Cortex of kidney (tissue), 1 donor: ENCODE measurements at places on chromosomes 1 and 21.

GRCh38 chr21:36565540-36565939, 85.6 kb upstream of the CLDN14 start:
- no peak for DNase-seq

DNA sequence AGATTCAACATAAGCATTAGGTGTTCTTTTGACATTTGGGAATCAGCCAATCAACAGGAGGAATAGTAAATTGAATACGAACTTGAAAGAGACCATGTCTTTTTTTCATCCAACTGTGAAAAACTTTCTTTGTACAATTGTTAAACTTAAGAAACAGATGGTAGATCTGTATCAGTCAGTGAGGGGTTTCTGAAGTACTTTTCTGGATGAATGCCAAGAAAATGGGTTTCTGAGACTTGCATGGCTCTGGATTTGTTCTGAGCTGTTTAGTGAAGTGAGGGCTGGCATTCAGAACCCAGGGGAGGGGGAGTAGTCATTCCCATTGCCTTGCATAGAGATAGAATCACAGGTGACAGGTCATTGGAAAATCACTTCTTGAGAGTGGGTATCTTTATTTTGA, 37.4 kb downstream of the PTPRC start:
- DNase-seq = no peak

DNA sequence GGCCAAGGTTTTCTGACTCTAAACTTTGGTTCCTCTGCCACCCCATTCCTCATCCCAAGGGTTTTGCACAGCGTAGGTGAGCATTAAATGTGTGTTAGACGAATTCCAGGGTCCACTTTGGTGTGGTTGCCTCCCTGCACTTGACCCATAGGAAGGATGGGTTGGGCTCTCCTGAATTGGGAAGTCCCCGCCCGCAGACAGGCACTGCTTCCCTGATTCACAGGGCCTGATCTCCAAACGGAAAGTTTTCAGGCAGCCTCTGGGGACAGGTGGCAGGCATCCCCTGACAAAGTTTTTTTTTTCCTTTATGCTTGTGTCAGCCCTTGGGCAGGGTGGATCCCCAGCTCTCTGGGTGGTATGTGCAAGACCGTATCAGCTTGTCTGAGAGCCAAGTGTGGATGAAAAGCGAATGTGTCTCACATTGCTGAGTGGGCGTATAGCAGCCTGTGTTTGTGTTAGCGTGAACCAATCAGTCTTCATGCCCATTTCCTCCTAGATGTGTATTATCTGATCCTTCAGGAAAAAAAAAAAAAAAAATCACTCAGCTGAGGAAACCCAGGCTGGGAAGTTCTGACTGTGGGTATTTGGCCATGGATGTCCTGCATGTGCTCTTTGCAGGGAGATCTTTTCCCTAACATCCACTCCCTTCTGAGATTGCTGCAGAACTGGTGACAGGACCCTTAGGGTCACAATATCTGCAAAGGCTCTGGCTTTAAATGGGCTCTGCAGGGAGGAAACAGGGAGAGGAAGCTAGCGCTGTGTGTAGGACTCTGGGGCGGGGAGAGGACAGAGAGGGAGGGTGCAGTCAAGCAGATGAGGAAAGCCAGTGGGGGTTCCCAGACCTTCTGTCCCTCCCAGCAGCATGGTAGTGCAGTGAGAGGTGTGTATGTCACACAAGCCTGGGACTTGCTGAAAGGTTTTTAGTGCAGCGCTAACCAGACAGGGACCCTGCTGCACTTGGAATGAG, 42.2 kb upstream of the TRABD2B start:
- DNase-seq = no peak

DNA sequence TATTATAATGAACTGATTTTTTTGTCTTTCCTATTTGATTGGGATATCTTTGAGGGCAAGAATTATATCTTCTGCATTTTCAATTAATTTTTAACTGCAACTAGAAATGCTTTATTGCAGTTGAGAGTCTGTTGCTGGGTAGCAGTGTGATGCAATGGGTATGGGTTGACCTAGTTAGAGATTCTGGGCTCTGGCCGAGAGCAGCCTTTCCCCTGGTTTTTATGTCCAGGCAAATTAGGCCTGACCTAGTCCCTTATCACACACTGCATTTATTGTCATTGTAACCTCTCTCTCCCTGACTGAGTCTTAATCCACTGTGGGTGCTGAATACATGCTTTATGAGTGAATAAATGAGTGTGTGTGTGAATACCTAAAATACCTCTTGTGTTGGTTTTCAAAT, 206.4 kb upstream of the PTGFR start:
- DNase-seq = no peak

DNA sequence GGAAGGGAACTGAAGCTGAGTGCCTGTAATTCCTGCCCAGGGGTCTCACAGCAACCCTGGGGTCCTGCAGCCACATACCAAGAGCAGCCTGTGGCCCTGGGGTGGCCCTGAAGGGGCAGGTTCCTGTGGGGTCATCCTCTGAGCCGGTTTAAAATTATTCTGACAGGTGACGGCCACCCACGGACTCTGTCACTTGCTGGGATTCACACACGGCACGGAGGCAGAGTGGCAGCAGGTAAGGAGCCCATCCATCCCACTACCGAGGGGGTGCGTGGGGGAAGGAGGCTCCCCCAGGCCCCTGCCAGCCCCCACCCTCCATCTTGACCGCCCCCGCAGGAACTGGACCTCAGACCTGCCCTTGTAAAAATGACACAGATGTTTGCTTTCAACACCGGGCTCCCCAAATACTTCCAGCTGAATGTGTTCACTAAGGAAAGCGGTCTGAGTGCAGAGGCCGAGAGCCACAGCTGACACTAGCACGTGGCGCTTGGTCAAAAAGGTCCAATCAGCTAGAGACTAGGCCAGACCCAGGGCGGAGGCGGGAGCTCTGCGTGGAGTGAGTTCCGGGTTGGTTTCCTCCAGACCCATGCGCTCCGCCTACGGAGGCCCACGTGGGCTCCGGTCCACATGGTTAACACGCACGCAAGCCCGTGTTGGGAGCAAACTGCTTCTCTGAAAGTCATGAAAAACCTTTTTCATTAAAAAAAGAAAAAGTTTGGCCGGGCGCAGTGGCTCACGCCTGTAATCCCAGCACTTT, 10.0 kb downstream of the YBEY start:
- no peak for DNase-seq

GRCh38 chr1:157497284-157497683, 55.0 kb downstream of the FCRL5 start:
- DNase-seq = no peak

- DNase-seq = no peak
These were observed 6.5 kb upstream of the MAB21L3 start for GRCh38 chr1:116104667-116105066.

DNA sequence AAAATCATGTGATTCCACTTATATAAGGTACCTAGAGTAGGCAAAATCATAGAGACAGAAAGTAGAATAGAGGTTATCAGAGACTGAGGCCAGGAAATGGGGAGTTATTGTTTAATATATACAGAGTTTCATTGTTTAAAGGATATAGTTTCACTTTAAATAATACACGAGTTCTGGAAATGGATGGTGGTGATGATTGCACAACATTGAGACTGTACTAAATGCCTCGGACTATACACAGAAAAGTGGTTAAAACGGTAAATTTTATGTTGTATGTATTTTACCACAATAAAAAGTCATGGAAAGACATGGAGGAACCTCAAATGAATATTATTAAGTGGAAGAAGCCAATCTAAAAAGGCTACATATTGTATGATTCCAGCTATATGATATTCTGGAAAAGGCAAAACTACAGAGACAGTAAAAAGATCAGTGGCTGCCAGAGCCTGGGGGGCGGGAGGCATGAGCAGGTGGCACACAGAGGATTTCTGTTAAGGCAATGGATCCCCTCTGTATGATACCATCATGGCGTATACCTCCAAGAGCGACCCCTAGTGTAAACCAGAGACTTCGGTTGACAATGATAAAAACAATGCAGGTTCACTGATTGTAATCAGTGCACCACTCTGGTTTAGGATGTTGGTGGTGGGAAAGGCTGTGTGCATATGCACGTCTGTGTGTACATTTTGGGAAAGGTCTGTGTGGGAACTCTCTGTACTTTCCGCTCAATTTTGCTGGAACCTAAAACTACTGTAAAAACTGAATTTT, 7.5 kb downstream of the C1orf198 start:
- DNase-seq = no peak

GRCh38 chr1:233019083-233019482, 68.7 kb downstream of the NTPCR start:
- no peak for DNase-seq

- DNase-seq = no peak
These were observed 37.1 kb upstream of the SOD1 start for GRCh38 chr21:31622397-31622796.

- DNase-seq = no peak
These were observed 101.3 kb downstream of the IER5 start for GRCh38 chr1:181189691-181190363.

GRCh38 chr1:163877016-163877415, 555.3 kb downstream of the NUF2 start:
- no peak for DNase-seq

DNA sequence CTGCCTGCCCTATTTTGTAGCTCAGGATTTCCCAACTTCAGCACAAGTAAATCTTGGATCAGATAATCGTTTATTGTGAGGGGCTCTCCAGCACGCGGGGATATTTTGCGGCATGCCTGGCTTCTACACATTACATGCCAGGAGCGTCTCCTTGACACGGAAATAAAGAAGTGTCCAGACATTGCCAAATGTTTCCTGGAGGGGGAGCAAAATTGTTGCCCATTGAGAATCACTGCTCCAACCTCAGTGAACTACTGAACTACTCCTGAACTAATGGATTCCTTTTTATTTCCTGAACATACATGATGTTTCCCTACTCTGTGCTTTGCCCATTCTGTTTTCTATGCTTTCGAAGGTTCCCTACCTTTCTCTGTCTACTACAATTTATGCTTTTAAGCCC, 1359.1 kb upstream of the ADGRL2 start:
- no peak for DNase-seq

DNA sequence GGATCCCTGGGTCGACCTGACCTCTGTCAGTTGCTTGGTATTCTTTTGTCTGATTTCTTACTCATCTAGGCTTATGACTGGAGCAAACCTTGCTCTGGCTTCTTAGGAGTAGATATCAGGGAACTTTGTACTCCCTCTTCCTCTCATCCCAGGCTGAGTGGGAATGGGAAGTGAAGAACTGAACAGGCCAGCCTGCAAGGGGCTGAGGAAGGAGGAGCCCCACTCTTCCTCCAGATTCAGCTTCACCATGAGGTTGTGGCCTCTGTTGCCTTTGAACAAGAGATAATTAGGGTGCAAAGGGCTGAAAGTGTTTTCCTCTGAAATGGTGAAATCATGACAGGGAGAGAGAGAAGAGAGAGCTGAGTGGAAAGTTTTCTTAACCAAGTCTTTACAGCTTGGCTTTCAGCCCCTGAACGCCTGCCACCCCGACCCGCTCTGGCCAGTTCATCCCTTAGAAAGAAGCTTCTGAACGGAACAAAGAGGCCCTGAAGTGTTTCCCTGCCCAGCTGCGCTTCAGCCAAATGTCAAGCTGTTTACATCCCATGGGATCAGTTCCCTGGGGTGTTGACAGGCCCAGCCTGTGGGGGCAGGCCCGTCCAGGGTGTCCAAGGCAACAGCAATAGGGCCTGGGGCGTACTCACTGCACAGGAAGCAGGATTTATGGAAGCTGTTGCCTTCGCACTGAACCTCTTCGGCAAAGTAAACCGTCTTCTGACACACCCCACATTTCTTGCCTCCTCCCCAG, 11.2 kb downstream of the CSRP1 start:
- DNase-seq = no peak

DNA sequence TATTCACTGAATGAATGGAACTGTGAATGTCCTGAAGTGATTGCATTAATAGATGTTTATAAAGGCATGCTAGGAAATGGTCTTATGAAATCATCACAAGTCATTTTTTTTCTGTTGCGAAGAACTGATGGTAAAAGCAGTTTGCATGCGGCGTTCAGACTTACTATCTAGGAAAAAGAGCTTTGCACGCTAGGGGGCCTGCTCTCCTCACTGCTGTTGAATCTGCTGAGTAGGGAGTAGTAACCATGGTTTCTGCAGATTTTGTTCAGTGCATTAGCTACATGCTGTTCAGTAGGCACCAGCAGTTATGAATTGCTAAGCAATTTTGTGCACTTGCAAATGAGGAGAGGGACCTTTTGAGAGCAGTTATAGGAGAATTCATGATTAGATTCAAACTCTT, 57.9 kb downstream of the CENPF start:
- no peak for DNase-seq

DNA sequence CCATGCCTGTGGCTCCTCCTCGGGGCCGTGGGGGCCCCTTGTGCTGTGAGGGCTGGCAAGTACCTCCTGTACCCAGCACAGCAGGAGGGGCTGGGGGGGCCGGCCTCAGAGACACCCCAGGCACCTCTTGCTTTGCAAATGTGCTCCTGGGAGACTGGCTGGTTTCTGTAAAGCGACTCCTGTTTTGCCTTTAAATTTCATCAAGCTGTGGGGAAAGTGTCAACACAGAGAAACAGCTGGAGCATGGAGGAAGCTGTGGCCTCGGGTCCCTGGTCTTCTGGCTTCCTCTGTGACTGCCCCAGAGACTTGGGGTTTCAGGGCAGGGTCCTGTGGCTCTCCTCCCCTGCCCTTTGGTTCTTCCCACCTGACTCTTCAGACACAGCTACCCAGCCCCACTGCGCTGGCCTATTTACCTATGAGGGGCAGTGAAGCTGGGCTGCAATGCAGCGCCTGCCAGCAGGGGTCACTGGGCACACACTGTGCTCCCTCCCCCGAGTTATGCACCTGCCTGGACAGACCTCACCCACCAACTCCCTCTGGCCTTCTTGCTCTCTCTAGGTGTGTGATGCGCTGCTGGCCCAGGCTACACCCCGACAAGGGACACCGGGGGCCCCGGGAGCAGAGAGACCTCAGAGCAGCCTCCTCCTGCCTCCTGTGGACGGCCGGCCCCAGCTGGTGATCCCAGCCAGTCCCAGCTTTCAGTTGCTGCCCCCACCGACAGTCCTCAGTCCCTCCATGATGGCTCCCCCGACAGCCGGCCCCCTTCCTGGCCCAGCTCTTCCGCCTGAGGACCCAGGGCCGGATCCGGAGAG, 17.6 kb upstream of the PEX10 start:
- no peak for DNase-seq

GRCh38 chr1:151693057-151693651, 23.4 kb downstream of the CELF3 start:
- DNase-seq = no peak

GRCh38 chr1:202794051-202794740, 14.0 kb downstream of the KDM5B start:
- no peak for DNase-seq

DNA sequence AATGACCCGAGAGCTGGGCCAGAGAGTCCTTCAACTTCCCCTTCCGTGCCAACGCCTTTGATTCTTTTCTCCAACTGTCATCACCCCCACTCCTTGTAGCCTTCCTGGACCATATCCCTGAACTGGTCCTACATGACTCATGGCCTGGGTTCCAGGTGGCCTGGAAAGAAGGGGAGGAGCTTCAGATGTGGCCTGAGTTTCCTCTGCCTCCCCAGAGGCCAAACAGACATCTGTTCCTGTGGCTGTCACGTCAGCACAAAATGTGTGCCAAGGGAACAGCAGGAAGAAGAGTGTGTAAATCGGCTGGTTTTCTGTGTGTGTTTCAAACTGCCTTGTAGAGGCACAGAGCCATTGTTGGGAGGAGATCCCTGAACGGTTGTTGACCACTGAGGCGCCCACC, 24.9 kb upstream of the KIRREL1 start:
- no peak for DNase-seq

- no peak for DNase-seq
These were observed 871 bp downstream of the TUFT1 start for GRCh38 chr1:151540982-151541377.

GRCh38 chr1:218556016-218556415, 210.9 kb downstream of the TGFB2 start:
- DNase-seq = no peak
